ENCODE measurements at places on chromosomes 5 and 9. TPM values are rescaled to one million over a fixed set of nuclear protein-coding genes. Genes with fewer than 3 reads are reported as not detected.
A peak's percentile ranks its signal among the peaks of the same experiment; 100 is the strongest.

GRCh38 chr5:178548746-178549145 is 41.4 kb downstream of the COL23A1 start:
- DNase-seq = no peak

PCDHGA12 gene
- 19.9 TPM for total RNA-seq

- peak; percentile 68 for DNase-seq
These were observed 90.3 kb upstream of the ZNF462 start for GRCh38 chr9:106772523-106773290.

GRCh38 chr9:82810915-82811314 is 252.0 kb downstream of the RASEF start:
- DNase-seq = peak; percentile 33

DNA sequence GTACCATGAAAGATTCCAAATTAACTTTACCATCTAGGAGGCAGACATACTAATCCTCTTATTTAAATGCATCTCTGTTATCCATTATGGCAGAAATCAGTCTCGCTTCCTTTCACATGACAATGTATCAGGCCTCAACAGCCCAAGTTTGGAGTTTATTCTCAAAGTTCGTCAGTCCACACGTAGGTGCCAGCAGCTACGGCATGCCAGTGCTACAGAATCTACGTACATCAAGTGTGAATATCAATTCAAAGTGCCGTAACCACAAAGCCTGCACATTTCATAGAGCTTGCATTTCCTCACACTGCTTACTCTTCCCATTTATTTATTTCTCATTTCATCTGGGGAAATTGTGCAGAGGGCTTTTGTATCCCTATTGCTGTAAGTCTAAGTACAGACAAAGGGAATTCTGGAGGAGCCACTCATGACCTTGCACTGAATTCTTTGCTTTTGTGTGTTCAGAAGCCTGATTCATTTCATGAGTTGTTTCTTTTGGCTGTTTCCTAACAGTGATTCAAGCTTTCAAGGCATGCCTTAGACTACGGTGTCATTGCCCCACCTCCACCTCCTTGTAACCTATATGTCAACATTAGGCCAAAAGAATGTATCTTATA is 10.0 kb downstream of the ENC1 start:
- peak; percentile 47 for DNase-seq

SIMC1 gene
- 6.4 TPM for total RNA-seq

BARHL1 gene
- total RNA-seq = not detected

DNA sequence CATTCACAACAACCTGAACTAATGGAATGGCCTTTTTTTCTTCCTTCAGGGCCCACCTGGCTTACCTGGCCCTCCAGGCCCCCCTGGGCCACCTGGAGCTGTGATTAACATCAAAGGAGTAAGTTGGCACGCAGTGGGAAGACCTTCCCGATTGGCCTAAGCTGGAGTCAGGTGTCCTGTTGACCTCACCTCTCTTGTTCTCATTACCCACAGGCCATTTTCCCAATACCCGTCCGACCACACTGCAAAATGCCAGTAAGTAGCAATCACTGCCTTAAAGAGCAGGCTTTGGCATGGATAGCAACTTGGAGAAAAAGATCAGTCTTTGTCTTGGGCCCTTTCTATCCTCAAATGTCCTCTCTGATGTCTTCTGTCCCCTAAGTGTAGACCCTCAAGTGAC is 55.3 kb upstream of the TGFBR1 start:
- DNase-seq = no peak

DNA sequence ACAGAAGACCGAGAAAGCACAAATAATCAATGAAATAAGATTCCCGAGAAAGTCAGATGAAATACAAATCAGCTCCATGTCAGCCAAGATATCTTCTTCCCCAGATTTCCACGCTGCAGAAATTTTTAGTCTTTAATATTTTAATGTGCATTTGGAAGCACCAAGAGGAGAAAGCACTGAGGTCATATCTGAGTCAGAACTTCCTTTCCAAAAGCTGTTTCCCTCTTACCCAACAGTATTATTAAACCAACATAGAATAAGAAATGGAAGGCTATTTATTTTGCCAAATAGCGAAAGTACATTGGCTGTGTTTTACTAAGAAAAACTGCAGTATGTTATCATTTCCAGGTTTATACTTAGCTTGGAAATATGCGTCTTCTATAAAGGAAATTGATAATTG is 772.1 kb upstream of the CDH9 start:
- DNase-seq = no peak

DNA sequence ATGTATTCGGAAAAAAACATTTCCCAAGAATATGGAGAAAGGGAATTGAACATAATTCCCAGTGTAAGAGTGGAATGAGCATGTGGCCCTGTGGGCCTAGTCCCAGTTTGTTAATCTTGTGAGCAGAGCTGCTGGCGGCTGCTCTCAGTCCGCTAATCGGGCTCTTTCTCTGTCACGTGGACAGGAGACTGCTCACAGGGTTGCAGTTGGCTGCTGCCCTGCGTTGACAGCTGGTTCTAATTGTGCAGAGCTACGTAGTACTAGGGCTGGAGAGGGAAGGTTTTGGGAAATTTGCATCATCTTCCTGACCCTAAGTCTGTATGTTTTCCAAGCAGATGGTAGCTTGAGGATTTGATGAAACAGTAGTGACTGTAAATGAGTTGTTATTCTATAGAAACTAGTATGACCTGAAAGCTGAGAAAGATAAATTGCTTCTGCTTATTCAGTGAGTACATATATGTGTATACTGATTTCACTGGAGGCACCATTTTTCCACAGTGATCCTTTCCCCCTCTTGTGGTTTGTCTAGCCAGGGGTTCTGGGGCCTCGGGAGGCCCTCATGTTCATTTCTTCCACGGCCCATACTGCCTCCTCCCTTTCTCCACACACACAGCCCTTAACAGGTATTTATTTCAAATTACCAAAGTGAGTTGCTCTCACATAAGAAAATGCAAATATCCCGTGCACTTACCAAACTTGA is 100.6 kb downstream of the ANGPTL2 start:
- DNase-seq = peak; percentile 92

DNA sequence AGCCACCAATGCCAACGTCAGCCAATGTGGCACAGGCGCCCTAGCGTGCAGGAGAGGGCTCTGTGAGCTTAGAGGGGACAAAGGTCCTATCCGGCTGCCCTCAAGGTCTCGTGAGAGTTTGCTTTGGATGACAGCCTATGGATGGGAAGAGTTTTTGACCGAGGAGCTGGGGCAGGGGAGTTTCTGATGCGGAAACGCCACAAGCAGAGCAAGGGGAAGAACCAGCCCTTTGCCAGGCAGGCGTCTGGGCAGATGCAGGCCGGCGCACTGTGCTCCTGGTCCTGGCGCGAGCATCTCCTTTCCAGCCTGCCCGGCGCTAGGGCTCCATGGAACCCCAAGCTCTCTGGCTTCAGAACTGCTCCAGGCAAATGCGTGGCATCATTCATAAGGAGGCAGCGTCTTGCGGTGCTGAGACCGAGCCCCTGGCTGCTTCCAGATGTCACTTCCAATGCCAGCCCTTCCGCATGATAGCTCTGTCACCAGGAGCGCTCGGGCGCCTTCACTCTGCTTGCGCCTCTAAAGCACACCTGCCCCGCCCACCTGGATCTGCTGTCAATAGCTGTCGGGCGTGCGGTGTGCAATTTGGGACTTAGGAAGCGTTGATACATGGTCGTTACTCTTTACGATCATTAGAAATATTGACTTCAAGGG is 374.9 kb upstream of the IRX1 start:
- no peak for DNase-seq

DNA sequence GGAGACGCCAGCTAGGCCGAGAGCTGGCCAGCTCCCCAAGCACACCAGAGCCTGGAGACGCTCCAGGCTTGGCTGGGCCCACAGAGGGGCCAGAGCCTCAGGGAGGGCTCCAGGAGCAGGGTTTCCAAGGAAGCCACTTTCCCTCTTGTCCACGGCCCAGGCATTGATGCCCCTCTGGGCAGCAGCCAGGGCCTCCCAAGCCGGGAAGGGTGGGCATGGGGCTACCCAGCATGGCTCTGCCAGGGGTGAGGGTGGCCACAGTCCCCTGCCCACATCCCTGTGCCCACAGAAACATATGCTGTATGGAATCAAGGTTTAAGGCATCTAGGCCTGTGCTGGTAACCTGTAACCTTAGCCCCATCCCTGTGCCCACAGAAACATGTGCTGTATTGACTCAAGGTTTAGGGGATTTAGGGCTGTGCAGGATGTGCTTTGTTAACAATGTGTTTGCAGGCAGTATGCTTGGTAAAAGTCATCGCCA is 1.5 kb upstream of the DPP7 start:
- no peak for DNase-seq

PLPP7 gene
- 11.4 TPM for total RNA-seq

DNA sequence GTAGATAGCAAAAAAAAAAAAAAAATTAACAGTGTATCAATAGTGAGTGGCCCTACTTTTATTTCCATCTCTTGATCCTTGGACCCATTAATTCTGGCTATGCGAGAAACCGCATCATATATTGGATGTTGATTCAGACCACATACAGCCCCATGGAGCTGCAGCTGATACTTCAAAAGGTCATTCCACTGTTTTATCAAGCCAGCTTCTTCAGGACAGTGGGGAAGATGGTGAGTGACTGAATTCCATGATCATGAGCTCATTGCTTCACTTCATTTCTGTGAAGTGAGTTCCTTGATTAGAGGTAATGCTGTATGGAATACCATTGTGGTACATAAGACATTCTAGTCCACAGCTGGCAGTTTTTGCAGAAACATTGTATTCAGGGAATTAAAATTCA is 222.9 kb upstream of the MEF2C start:
- peak; percentile 82 for DNase-seq

- DNase-seq = no peak
These were observed at the start of gene ANKRD34B for GRCh38 chr5:80569961-80570786. Gene ANKRD34B, minus strand, starts transcription at chr5:80570280. Its CDS starts 10,261 bp downstream, at chr5:80560019.

- peak; percentile 27 for DNase-seq
These were observed 2.5 kb upstream of the TCF7 start for GRCh38 chr5:134111741-134112647.

DNA sequence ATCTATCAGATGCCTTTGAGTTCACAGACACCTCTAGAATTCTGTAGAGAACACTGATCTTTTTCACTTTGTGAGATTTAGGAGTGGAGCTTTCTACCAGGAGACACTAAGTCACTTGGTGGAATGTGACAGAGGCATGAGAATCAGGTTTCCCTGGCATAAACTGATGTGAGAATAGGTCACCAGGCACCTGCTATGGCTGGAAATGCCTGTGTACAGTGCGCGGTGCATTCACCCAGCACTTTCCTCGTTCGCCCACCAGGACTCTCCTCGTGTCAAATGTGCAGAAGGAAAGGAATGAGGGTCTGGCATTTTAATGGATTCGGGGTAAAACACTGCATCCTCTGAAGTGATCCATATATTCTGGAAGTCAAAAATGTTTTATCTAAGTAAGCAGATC is 281.8 kb upstream of the TUT7 start:
- DNase-seq = no peak

GRCh38 chr9:18791074-18791473 is 241.9 kb downstream of the SAXO1 start:
- peak; percentile 20 for DNase-seq

- DNase-seq = peak; percentile 51
These were observed 182.4 kb upstream of the CDH9 start for GRCh38 chr5:27220752-27221151.

GRCh38 chr9:16103620-16104397 is 551.0 kb downstream of the CCDC171 start:
- DNase-seq = no peak

FLT4 gene
- not detected for total RNA-seq

GPR151 gene
- not detected for total RNA-seq

GRCh38 chr9:127525401-127526188 is 74.3 kb downstream of the LRSAM1 start:
- DNase-seq = peak; percentile 64

KYAT1 gene
- total RNA-seq = 8.0 TPM

DNA sequence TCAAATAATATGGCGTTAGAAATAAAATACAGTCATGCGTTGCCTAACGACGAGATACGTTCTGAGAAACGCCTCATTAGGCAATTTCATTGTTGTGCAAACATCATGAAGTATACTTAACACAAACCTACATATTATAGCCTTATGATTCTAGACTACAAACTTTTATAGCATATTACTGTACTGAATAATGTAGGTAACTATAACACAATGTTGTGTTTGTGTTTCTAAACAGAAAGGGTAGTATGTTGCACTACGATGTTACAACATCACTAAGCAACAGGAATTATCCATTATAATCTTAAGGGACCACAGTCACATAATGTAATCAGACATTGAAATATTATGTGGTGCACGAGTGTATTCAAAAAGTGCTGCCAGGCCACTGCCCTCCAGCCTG is 3.0 kb upstream of the SMC2 start:
- no peak for DNase-seq

DNA sequence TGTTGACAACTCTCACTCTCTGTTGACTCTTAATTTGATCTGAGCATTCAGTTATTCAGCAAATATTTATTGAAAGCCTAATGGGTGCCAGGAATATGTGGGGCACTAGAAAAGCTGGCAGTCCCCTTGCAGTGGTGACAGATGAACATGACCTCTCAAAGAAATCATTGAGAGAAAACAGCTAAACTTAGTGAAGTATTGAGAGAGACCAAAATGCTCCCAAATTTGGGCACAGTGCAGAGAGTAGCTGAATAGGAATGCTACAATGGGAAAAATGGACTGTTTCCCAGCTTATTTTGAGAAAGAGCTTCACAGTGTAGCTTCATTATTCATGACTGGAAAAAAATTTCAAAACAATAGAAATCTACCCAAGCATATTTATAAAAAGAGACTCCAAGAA is 257.9 kb downstream of the SGCD start:
- no peak for DNase-seq

GRCh38 chr5:15492545-15492944 is 7.4 kb upstream of the FBXL7 start:
- DNase-seq = no peak

GRCh38 chr5:1524799-1525623 is 1.3 kb upstream of the LPCAT1 start:
- DNase-seq = no peak

DNA sequence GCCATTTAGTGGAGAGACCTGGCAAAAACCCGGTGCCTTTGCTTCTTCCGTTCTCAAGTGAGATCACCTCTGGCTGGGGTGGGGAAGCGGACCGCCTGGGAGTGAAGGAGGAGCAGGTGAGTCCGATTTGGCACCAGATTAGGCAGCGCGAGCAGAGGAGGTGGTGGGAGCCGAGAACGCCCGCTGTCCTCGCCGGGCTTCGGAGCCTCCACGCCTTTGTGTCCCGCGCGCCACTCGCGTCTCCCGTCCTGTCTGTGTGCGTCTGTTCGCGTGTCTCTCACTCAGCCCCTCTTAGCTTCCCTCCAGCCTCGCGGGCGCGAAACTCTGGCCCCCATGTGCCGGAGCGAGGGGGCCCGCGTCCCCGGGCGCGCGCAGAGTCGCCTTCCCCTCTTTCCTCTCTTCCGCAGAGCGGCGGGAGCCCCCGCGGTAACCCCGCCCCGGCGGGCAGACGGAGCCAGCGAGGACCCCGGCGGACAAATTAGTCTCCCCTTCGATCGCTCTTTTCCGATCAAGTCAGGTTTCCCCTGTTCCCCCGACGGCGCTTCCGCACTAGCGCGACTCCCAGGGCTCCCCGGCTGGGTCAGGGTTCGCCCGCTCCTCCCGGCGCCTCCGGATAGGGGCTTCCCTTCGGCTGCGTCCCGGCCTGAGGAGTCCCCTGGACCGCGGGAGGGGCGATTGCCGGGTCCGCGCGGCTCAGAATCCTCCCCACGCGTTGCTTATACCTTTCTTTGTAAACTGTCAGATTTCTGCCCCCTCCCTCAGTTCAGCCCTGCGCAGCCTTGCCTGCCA is 7.1 kb downstream of the POU4F3 start:
- DNase-seq = no peak

- no peak for DNase-seq
These were observed 224.8 kb upstream of the DMRT1 start for GRCh38 chr9:616694-617093.

GRCh38 chr5:173866858-173867679 is 21.1 kb upstream of the CPEB4 start:
- no peak for DNase-seq

CAMK4 gene
- 10.5 TPM for total RNA-seq
